Type B pancreatic cell (in vitro differentiated cells): ENCODE measurements at places on chromosomes 2 and 18. TPM values are rescaled to one million over a fixed set of nuclear protein-coding genes. Genes with fewer than 3 reads are reported as not detected.

DNA sequence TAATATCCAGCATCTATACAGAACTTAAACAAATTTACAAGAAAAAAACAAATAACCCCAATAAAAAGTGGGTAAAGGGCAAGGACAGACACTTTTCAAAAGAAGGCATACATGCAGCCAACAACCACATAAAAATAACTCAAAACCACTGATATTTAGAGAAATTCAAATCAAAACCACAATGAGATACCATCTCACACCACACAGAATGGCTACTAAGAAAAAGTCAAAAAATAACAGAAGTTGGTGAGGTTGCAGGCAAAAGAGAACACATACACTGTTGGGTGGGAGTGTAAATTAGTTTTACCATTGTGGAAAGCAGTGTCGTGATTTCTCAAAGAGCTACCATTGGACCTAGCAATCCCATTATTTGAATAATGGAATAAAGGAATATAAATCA, 1973.9 kb upstream of the LRRTM1 start:
- H3K4me3 ChIP-seq: no peak overlapping the region
- no peak for DNase-seq
- no peaks in the 10 kb centered on the region for H3K36me3 ChIP-seq
- peaks cover 4% of the 10 kb centered on the region for H3K27me3 ChIP-seq
- no peak overlapping the region for H3K27ac ChIP-seq

- no peak overlapping the region for H3K4me3 ChIP-seq
- H3K27ac ChIP-seq: no peak overlapping the region
- peaks cover 30% of the 10 kb centered on the region for H3K4me1 ChIP-seq
- no peaks in the 10 kb centered on the region for H3K36me3 ChIP-seq
- no peak for DNase-seq
These were observed 301.3 kb downstream of the ZNF407 start for GRCh38 chr18:74898965-74899364.

DNA sequence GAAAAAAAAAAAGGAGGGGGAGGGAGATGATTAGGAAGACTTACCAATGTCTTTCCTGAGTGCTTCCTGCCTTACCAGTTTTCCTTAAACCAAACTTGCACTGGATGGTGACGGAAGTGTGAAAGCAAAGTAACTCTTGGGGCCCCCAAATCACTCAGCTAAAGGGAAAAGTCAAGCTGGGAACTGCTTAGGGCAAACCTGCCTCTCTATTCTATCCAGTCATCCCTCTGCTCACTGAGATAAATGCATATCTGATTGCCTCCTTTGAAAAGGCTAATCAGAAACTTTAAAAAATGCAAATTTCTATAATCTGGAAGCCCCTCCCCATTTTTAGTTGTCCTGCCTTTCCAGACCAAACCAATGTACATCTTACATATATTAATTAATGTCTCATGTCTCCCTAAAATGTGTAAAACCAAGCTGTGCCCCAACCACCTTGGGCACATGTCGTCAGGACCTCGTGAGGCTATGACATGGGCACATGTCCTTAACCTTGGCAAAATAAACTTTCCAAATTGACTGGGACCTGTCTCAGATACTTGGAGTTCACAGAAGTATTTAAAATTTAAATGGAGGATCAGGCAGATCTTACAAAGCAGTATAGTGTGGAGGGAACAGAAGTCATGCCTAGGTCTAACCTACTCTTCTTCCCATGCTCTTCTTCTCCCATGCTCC, 7.2 kb upstream of the CYBRD1 start:
- no peak for DNase-seq
- no peak overlapping the region for H3K27ac ChIP-seq
- H3K4me1 ChIP-seq: no peaks in the 10 kb centered on the region
- H3K4me3 ChIP-seq: no peak overlapping the region
- peaks cover 21% of the 10 kb centered on the region for H3K27me3 ChIP-seq

- peaks cover 16% of the 10 kb centered on the region for H3K36me3 ChIP-seq
- peaks cover 18% of the 10 kb centered on the region for H3K4me1 ChIP-seq
These were observed 9.4 kb downstream of the COL3A1 start for GRCh38 chr2:188983427-188984064.

DNA sequence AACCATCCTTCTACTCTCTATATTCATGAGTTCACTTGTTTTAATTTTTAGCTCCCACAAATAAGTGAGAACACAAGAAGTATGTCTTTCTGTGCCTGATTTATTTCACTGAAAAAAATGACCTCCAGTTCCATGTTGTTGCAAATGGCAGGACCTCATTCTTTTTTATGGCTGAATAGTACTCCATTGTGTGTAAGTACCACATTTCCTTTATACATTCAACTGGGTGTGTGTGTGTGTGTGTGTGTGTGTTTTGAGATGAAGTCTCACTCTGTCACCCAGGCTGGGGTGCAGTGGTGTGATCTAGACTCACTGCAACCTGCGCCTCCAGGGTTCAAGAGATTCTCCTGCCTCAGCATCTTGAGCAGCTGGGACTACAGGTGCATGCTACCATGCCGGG, 41.2 kb downstream of the KCNG3 start:
- peaks cover 3% of the 10 kb centered on the region for H3K4me1 ChIP-seq
- H3K4me3 ChIP-seq: no peak overlapping the region
- no peak overlapping the region for H3K27ac ChIP-seq

DNA sequence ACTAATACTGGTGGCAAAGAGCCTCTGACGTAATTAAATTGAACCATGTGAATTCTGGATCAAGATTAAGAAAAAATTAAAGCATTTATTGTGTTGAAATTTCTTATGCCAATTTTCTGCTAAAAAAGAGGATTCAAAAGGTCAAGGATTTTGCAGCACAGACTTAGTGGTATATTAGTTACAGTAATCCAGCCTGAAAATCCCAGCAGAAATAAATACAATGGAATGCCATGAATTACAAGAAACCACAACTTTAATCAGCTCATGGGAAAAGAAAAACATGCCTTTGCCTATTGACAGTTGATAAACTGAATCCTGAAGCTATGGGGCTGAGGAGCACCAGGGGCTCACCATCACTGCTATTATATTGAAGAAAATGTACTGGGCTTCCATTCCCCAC, 114.8 kb upstream of the SATB2 start:
- peaks cover 4% of the 10 kb centered on the region for H3K4me1 ChIP-seq
- no peak for DNase-seq
- H3K36me3 ChIP-seq: no peaks in the 10 kb centered on the region
- H3K27ac ChIP-seq: no peak overlapping the region
- H3K27me3 ChIP-seq: peaks cover 6% of the 10 kb centered on the region
- H3K4me3 ChIP-seq: no peak overlapping the region

DNA sequence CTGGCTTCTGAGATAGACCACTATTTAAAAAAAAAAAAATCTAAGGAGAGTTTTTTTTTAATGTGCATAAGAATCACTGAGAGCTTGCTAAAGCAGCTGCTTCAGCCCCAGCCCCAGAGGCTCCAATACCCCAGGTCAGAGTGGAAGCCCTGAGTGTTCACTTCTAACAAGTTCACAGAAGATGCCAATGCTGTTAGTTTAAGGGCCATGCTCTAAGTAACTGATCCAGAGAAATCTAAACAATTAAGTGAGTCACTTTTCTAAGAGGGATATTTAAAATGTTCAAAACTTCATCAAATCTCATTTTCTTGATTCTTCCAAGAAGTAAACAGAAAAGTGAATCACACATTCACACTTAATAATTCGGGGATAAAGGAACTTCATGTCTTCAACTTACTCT, 126.4 kb upstream of the CD226 start:
- DNase-seq: no peak
- H3K4me3 ChIP-seq: no peak overlapping the region
- no peak overlapping the region for H3K27ac ChIP-seq
- H3K27me3 ChIP-seq: no peaks in the 10 kb centered on the region

DNA sequence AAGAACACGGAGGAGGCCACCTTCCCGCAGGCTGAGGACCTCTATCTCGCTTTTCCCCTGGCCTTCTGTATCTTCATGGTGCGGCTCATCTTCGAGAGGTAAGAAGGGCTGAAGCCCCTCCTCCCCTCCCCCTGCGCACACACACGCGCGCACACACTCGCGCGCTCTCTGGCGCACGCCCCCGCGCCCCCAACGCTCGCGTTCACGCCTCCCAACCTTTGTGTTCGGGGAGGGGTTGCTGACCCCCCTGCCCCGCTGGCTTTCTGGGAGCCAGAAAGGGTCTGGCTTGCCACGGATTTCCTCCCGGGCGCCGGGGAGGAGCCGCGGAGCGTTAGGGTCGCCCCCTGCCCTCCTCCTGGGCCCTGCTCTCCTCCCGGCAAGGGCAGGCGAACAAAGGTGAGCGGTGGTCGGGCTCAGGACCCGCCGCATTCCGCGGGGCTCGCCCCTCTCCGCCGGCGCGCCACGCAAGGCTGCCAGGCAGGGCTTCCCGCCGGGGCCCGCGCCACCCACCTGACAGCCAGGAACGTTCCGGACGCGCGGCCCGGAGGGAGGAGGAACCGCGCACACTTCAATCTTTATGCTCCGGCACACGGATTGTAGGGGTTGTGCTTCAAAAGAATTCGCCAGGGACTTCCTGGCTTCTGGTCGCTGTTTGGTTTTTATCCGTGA, 583 bp downstream of the CERS6 start:
- no peaks in the 10 kb centered on the region for H3K27me3 ChIP-seq
- H3K27ac ChIP-seq: peak overlapping the region; percentile 89
- peaks cover 5% of the 10 kb centered on the region for H3K36me3 ChIP-seq
- H3K4me3 ChIP-seq: no peak overlapping the region

DNA sequence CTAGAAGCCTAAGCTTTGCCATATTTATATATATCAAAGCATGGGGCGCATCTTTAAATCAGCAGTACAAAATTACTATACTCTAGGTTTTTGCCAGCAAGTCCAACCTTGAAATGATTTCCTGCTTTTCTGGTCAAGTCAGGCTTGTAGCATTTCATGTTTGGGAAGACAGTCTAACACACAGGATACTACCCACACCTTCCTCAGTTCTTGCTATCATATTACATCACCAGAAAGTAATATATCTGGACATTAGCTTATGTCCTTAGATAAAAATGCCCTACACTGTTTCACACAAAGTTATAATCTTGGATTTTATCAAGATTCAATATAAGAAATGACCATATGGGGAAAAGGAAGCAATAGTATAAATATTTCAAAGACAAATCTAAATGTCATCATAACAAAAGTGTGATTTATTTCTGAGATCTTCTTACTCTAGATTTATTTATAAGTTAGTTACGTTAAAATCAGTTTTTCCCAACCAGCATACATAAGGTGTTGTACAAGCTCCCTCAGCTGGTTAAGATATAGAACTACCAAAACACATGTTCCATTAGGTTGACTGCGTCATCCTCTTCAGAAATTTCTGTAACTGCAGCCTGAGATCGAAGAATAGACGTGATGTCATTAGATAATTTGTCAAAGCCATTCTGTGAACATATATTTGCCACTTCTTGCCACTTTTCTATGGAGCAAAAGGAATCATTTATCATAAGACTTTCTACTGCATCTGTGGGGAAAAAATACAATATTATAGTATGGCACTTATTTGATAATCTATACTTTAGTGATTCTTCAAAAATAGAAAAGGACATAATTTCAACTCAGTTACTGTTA, 56.6 kb downstream of the CLHC1 start:
- H3K27me3 ChIP-seq: no peaks in the 10 kb centered on the region
- H3K4me1 ChIP-seq: no peaks in the 10 kb centered on the region
- H3K36me3 ChIP-seq: no peaks in the 10 kb centered on the region
- H3K27ac ChIP-seq: no peak overlapping the region
- no peak for DNase-seq
- no peak overlapping the region for H3K4me3 ChIP-seq

DNA sequence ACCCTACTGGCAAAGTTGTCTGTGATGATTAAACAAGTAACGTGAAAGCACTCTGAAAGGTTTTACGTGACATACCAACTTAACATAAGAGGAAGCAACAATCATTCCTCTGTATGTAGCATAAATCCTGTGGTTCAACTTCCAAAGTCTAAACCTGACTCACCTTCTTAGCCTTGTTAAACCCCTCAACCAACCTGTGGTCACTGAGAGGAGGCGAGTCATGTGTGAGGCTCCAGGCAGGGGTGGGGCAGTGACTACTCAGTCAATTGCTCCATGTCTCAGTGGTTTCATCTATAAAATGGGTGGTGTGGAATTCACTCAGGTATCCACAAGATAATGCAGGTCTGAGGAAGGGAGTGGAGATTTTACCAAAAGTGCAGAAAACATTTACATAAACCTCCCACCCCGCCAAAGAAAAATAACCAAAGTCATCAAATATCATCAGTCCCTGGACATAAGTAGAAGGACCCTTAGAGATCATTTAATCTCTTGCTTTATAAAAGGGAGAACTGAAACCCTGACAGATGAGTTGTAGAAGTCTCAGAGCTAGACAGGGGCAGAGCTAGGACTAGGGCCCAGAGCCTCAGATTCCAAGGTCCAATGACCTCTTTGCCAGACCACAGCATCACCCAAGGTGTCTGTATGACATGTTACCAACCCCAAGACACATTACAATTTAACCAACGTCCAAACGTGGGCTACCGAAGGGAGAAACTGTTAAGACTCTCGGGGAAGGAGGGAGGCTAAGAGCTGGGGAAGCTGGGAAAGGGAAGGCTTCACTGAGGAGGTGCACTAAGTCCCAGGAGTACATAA, 3.7 kb upstream of the PCBP1 start:
- H3K4me1 ChIP-seq: peaks cover 29% of the 10 kb centered on the region
- H3K27ac ChIP-seq: peak overlapping the region; percentile 100
- H3K4me3 ChIP-seq: peak overlapping the region; percentile 59

GRCh38 chr2:96538487-96539214, 2.1 kb downstream of the ARID5A start:
- H3K4me1 ChIP-seq: peaks cover 28% of the 10 kb centered on the region
- H3K27ac ChIP-seq: no peak overlapping the region
- peak overlapping the region; percentile 82 for H3K4me3 ChIP-seq
- peak; percentile 72 for DNase-seq
- H3K36me3 ChIP-seq: peaks cover 3% of the 10 kb centered on the region
- peaks cover 30% of the 10 kb centered on the region for H3K27me3 ChIP-seq

DNA sequence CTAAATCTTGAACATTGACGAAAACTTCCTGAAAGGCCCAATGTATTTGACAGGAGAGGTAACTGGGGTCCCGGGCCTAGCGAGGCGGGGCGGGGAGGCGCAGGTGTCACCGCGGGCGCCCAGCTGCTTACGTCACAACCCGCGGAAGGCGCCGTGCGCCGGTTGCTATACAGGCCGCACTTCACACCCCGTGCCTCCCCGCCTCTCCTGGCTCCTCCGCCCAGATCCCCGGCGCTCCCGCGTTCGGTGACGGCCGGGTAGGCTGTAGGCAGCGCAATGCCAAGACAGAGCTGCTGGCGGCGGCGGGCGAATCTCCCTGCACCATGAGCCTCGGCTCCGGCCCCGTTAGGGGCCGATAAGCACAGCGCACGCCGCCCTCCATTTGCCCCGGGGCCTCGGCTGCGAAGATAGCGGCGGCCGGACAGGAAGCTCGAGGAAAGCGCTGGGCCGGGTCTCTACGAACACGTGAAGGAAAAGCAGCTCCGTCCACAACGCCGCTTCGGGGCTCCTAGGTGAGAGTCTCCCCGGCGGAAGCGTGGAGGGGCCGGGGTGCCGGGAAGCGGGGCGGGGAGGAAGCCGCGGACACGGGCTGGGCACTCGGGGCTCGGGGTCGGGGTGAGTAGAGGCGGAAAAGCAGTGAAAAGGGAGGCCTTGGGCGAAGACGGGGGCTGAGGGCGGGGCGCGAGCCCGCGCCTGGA, at the start of gene RNF138:
Gene RNF138 (plus strand): TSS at position 151 of the 698 bp plus-strand sequence. CDS start 903 bp downstream, outside the sequence.
- peak within 1 kb of the TSS; percentile 98 for H3K4me3 ChIP-seq
- no peaks in the 10 kb centered on the region for H3K27me3 ChIP-seq
- H3K27ac ChIP-seq: peak within 1 kb of the TSS; percentile 85
- peaks cover 24% of the 10 kb centered on the region for H3K36me3 ChIP-seq

RAB6C gene
- 0.29 and 0.50 TPM in 2 replicates for total RNA-seq
